Testis (tissue), 5 donors: ENCODE measurements at places on chromosomes 1 and 21. TPM values are rescaled to one million over a fixed set of nuclear protein-coding genes. Genes with fewer than 3 reads are reported as not detected.
A peak's percentile ranks its signal among the peaks of the same experiment; 100 is the strongest.

- H3K36me3 ChIP-seq, result no peaks in the 10 kb centered on the region
- H3K27me3 ChIP-seq, result no peaks in the 10 kb centered on the region
- peaks cover 3% of the 10 kb centered on the region for H3K4me1 ChIP-seq
- peak; percentile 36 for DNase-seq
- H3K27ac ChIP-seq, result no peak overlapping the region
Measured at GRCh38 chr21:15732290-15732995, 2.7 kb downstream of the USP25 start.

GRCh38 chr1:8370046-8370881 lies 52.4 kb downstream of the SLC45A1 start:
- H3K4me3 ChIP-seq, result no peak overlapping the region
- H3K36me3 ChIP-seq, result no peaks in the 10 kb centered on the region
- H3K27me3 ChIP-seq, result no peaks in the 10 kb centered on the region
- H3K4me1 ChIP-seq, result peaks cover 53% of the 10 kb centered on the region
- DNase-seq, result peak; percentile 11
- no peak overlapping the region for H3K27ac ChIP-seq

GRCh38 chr1:31943546-31944184 lies 5.5 kb upstream of the PTP4A2 start:
- no peaks in the 10 kb centered on the region for H3K36me3 ChIP-seq
- peaks cover 29% of the 10 kb centered on the region for H3K4me1 ChIP-seq
- DNase-seq, result no peak
- peak overlapping the region; percentile 92 for H3K27ac ChIP-seq
- H3K27me3 ChIP-seq, result no peaks in the 10 kb centered on the region

- no peaks in the 10 kb centered on the region for H3K4me1 ChIP-seq
- no peaks in the 10 kb centered on the region for H3K36me3 ChIP-seq
- no peak overlapping the region for H3K27ac ChIP-seq
- no peak for DNase-seq
Measured at GRCh38 chr1:22362626-22363402, 88.8 kb upstream of the ZBTB40 start.

The TMEM52 gene
- 40.8 TPM for polyA plus RNA-seq

GRCh38 chr1:42974767-42975437 lies 16.2 kb upstream of the SLC2A1 start:
- H3K27me3 ChIP-seq, result no peaks in the 10 kb centered on the region
- DNase-seq, result no peak
- H3K36me3 ChIP-seq, result no peaks in the 10 kb centered on the region

DNA sequence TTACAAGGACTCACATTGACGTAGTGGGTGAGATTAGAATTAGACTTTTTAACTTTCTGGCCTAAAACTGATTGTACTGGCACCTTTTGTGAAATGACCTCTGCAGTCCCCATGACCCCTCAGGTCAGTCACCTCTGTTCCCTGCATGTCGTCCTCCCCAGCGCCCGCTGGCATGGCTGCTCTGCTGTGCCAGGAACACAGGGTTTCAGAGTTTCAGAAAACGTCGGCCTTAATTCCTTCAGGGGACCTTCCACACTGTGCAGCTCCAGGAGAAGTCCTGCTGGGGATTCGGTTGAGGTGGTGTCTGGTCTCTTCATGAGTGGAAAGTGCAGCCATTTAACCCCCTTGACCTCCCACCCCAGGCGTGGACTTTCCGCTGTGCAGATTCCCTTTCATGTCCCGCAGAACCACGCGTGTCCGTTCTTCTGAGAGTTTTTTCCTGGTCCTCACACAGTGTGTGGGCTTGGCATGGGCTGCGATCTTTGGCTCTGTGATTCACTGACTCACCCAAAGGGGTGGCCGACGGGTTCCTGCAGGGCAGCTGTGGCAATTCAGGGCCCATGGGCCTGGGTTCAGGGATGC lies 158.4 kb upstream of the COL6A1 start:
- H3K27me3 ChIP-seq, result no peaks in the 10 kb centered on the region
- peaks cover 8% of the 10 kb centered on the region for H3K4me1 ChIP-seq
- H3K36me3 ChIP-seq, result no peaks in the 10 kb centered on the region
- H3K27ac ChIP-seq, result no peak overlapping the region
- no peak overlapping the region for H3K4me3 ChIP-seq

DNA sequence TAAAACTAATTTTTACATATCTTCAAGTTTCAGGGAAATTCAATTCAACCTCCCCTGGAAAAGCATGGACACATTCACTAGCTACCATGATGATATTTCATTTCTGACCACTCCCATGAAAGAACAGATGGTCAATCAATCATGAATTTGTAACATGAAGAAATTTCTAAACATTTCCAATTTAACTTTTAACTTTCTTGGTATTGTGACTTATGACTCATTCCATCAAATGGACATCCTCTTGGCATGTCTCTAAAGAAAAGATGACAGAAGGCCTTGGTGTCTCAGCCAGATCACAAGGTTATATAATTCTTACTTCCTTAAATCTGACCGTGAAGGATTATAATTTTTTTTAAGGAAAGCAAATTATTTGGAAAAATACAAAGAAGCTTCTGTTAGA lies 10.5 kb upstream of the MCOLN3 start:
- DNase-seq, result no peak
- no peaks in the 10 kb centered on the region for H3K27me3 ChIP-seq
- no peak overlapping the region for H3K4me3 ChIP-seq
- H3K27ac ChIP-seq, result no peak overlapping the region
- H3K4me1 ChIP-seq, result no peaks in the 10 kb centered on the region

The COL6A1 gene
- polyA plus RNA-seq, result 197 TPM

The DUSP10 gene
- polyA plus RNA-seq, result 17.4 TPM

DNA sequence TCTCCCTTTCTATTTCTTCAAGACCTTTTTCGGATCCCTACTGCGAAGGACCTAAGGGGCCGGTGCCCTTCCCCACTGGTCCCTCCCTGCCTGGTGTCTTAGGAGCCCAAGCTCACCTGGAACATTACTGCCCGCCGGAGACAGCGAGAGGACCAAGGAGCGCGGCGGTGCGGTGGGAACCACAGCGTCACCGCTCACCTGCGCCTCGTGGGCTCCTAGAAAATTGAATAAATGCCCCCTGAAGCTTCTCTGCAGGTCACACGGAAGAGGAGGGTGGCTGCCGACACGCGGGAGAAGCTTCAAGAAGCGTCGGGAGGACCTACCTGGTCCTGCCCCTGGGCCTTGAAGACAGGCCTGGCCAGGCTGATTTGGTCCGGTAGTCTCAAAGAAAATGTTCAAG lies 65.2 kb downstream of the PPIAL4A start:
- no peaks in the 10 kb centered on the region for H3K4me1 ChIP-seq
- no peak overlapping the region for H3K4me3 ChIP-seq
- H3K36me3 ChIP-seq, result no peaks in the 10 kb centered on the region
- no peak overlapping the region for H3K27ac ChIP-seq

- no peaks in the 10 kb centered on the region for H3K4me1 ChIP-seq
- H3K36me3 ChIP-seq, result no peaks in the 10 kb centered on the region
- no peaks in the 10 kb centered on the region for H3K27me3 ChIP-seq
- no peak for DNase-seq
- H3K4me3 ChIP-seq, result no peak overlapping the region
Measured at GRCh38 chr1:178573330-178573729, 60.4 kb downstream of the TEX35 start.

- H3K27ac ChIP-seq, result no peak overlapping the region
- no peak for DNase-seq
- no peaks in the 10 kb centered on the region for H3K36me3 ChIP-seq
- peaks cover 3% of the 10 kb centered on the region for H3K4me1 ChIP-seq
- no peaks in the 10 kb centered on the region for H3K27me3 ChIP-seq
Measured at GRCh38 chr1:13586001-13586400, 2.4 kb downstream of the PDPN start.

GRCh38 chr1:41758500-41758899 lies 160.2 kb downstream of the HIVEP3 start:
- H3K4me3 ChIP-seq, result no peak overlapping the region
- no peak overlapping the region for H3K27ac ChIP-seq
- H3K36me3 ChIP-seq, result no peaks in the 10 kb centered on the region
- H3K4me1 ChIP-seq, result no peaks in the 10 kb centered on the region

The KMO gene
- polyA plus RNA-seq, result 1.5 TPM

The UBIAD1 gene
- 25.8 TPM for polyA plus RNA-seq

DNA sequence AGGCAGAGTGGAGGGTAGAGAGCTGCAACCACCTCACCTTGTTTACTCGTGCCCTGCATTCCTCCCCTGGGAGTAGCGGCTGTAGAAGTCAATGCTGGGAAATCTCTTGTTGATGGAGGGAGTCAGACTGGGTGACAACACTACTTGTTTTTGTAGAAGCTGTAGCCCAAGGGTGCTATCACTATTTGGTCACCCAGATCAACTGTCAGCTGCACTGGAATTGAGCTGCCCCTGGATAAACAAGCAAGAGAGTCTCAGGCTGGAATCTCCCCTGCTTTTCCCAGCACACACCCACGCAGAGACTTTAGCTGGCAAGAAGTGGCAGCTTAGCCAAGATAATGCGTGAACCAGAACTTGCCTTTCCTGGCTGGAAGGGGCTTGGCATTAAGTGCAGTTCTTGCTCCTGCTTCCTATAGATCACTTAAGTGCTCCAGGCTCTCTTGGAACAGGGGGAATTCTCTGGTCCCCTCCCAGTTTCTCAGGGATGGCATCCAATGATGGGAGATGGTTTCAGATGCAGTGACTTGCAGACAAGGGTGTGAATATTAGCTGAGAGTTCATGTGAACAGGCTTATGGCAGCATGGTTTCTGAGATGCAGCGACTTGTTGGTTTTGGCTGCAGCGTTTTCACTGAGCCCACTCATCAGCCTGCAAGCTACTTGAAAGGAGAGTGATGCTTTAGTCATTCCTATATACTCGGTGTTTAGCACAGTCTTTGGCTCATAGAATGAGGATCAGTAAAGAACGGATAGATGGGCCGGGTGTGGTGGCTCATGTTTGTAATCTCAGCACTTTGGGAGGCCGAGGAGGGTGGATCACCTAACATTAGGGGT lies 16.8 kb downstream of the ATP2B4 start:
- no peaks in the 10 kb centered on the region for H3K36me3 ChIP-seq
- peaks cover 31% of the 10 kb centered on the region for H3K4me1 ChIP-seq
- H3K27me3 ChIP-seq, result no peaks in the 10 kb centered on the region

DNA sequence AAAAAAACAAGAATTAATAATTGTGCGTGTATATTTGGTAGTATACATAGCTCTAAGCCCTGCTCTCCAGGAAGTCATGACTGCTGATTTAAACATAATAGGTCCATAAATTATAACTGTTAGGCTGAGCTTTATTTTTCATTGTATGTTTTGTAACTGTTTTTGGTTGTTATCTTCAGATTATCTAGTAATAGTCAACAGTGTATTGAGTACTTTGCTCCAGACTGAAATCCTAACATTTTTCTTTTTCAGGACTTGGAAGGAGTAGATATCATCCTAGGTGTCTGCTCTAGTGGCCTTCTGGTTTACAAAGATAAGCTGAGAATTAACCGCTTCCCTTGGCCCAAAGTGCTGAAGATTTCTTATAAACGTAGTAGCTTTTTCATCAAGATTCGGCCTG lies 90.9 kb downstream of the TMEM200B start:
- H3K27ac ChIP-seq, result no peak overlapping the region
- no peak overlapping the region for H3K4me3 ChIP-seq
- no peaks in the 10 kb centered on the region for H3K4me1 ChIP-seq
- no peak for DNase-seq
- no peaks in the 10 kb centered on the region for H3K27me3 ChIP-seq

The GOLT1A gene
- 6.8 TPM for polyA plus RNA-seq

DNA sequence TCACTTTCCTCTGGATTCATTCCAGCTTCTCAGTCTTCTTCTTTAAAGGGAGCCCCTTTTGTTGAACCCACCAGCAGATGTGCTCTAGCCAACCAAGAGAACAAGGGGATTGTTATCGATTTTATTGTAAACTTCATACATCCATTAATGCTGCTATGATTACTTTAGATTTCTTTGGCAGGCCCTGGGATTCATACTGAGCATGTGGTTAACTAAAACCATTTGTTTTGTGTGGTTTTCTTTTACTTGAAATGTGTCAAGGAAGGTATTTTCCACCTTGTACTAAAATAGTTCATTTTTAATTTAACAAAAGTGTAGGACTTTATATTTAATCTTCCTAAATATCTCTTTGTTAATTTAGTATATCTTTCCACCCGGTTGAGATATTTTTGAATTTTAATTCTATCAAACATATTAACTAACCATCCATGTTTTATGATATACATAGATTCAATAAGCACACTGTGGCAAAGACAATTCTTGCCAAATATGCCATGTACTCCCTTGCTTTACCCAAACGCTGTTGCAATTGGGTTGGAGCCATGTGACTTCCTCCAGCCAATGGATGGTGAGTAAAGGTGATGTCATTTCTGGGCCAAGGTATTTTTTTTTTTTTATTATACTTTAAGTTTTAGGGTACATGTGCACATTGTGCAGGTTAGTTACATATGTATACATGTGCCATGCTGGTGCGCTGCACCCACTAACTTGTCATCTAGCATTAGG lies 74.2 kb upstream of the LRRC8D start:
- no peaks in the 10 kb centered on the region for H3K4me1 ChIP-seq
- H3K27ac ChIP-seq, result no peak overlapping the region
- DNase-seq, result no peak
- no peaks in the 10 kb centered on the region for H3K27me3 ChIP-seq

- no peak for DNase-seq
- no peak overlapping the region for H3K4me3 ChIP-seq
- no peaks in the 10 kb centered on the region for H3K36me3 ChIP-seq
- H3K27ac ChIP-seq, result no peak overlapping the region
Measured at GRCh38 chr1:78088015-78088414, 42.2 kb downstream of the GIPC2 start.

The CELA2B gene
- polyA plus RNA-seq, result 2.7 TPM

The LENEP gene
- not detected for polyA plus RNA-seq

DNA sequence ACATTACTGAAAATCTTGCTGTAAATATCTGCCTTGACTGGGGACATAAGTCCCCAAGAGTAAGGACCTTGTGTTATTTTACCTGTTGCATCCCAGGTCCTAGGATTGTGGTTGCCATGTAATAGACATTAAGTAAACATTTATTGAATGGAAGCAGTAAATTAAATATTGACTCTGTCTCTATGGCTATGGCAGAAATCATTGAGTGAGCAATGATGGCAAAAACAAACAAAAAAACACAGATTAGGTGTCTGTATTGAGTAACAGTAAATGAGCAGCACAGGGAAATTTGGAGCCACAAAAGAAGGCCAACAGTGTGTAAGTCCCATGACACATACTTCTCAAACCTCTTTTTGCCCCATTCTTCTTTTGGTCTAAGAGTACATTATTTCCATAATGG lies 240.4 kb downstream of the NFIA start:
- no peak overlapping the region for H3K27ac ChIP-seq
- DNase-seq, result no peak
- no peaks in the 10 kb centered on the region for H3K36me3 ChIP-seq

GRCh38 chr1:1212780-1213344 lies 1.1 kb downstream of the TNFRSF4 start:
- H3K36me3 ChIP-seq, result no peaks in the 10 kb centered on the region
- no peak for DNase-seq
- H3K27me3 ChIP-seq, result no peaks in the 10 kb centered on the region
- H3K4me1 ChIP-seq, result peaks cover 8% of the 10 kb centered on the region
- H3K27ac ChIP-seq, result no peak overlapping the region

The SYPL2 gene
- 29.7 TPM for polyA plus RNA-seq

The RFX5 gene
- 43.6 TPM for polyA plus RNA-seq

GRCh38 chr21:37445228-37445627 lies 78.7 kb downstream of the DYRK1A start:
- H3K27ac ChIP-seq, result no peak overlapping the region
- peaks cover 16% of the 10 kb centered on the region for H3K4me1 ChIP-seq
- H3K27me3 ChIP-seq, result no peaks in the 10 kb centered on the region
- DNase-seq, result no peak
- no peak overlapping the region for H3K4me3 ChIP-seq
